ENCODE measurements at places on chromosomes 3 and 15.

DNA sequence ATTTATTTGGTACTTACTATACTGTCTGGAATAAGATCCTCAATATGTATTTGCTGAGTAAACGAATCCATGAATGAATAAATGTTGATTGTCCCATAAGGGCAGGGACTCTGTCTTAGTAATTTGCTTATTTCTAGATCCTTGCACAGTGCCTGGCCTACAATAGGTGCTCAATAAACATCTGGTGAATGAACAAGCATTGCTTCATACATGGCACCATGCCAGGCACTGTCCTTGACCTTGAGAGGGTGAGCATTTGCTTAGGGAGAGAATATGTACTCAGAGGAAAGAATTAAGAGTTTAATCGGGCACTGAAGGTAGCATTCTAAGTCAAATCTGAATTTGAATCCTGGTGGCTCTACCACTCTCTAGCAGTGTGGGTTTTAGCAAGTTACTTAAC, 282.1 kb downstream of the THSD4 start:
- no peaks in the 10 kb centered on the region for H3K36me3 ChIP-seq
- no peaks in the 10 kb centered on the region for H3K27me3 ChIP-seq
- H3K4me3 ChIP-seq: no peak overlapping the region
- no peak for DNase-seq

GRCh38 chr3:15612001-15612400, 10.5 kb downstream of the BTD start:
- peaks cover 57% of the 10 kb centered on the region for H3K4me1 ChIP-seq
- H3K27me3 ChIP-seq: no peaks in the 10 kb centered on the region
- no peak for DNase-seq
- no peak overlapping the region for H3K27ac ChIP-seq

- DNase-seq: no peak
- no peaks in the 10 kb centered on the region for H3K4me1 ChIP-seq
- no peak overlapping the region for H3K27ac ChIP-seq
- H3K4me3 ChIP-seq: no peak overlapping the region
- H3K27me3 ChIP-seq: no peaks in the 10 kb centered on the region
Observed at GRCh38 chr3:94862703-94863102, 799.8 kb downstream of the NSUN3 start.

GRCh38 chr3:32238453-32239306, at the start of gene CMTM8:
Gene CMTM8, plus strand, starts transcription at chr3:32238680. Its CDS starts 293 bp downstream, at chr3:32238973.
- H3K27ac ChIP-seq: peak within 1 kb of the TSS; percentile 88
- peaks cover 42% of the 10 kb centered on the region for H3K4me1 ChIP-seq
- peak within 1 kb of the TSS; percentile 78 for H3K4me3 ChIP-seq
- H3K27me3 ChIP-seq: no peaks in the 10 kb centered on the region
- H3K36me3 ChIP-seq: no peaks in the 10 kb centered on the region
- DNase-seq: peak; percentile 92

DNA sequence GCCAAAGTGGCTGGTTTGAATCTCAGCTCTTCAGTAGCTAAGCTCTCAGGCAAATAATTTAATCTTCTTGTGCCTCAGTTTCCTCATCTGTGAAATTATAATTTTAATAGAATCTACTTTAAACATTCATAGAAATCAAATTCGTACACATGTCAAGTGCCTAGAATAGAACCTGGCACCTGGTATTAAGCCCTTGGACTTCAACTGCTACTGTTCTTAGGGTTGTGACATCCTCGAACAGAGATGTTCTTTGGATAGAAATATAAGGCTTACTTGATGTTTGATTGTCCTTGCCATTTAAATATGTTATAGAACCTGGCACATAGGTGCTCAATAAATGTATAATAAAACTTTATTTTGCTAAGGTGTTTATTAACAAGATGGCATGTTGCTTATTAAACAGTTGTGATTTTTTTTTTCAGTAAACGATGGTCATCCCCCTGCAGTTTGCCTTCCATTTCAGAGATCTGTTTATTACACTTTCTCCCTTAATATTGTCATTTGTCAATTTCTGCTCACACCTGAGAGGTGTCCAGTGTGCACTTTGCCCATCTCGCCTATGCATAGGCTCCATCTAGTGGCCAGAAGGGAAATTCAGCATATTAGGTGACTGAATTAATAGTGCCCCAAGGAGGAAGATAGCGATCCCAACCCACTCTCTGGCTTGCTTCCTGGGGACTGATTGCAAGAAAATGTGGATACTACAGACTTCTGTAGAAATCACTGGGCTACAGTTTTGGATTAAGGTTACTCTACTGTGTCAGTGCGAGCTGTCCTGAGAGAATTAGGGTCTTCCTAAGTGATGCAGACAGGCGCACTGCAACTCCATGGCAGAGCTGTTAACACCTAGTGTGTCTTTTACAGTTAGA, 10.7 kb downstream of the IGF1R start:
- H3K27me3 ChIP-seq: no peaks in the 10 kb centered on the region
- DNase-seq: peak; percentile 78
- peaks cover 80% of the 10 kb centered on the region for H3K4me1 ChIP-seq
- no peak overlapping the region for H3K27ac ChIP-seq

DNA sequence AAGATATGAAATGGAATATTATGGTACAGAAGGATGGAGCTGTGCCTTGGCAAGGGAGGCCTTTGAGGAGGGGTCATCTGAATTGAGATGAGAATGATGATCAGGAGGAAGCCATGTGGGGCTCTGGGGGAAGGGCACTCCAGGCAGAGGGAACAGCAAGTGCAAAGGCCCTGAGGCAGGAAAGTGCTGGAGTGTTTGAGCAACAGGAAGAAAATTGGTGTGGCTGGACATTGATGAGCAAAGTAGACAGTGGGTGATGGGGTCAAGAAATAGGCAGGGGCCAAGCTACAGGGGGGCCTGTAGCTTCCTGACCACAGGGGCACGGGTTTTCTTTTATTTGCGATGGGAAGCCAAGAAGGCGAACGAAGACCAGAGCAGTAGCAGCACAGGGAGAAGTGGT, 3.3 kb upstream of the GP9 start:
- no peaks in the 10 kb centered on the region for H3K27me3 ChIP-seq
- DNase-seq: no peak
- H3K27ac ChIP-seq: peak overlapping the region; percentile 76
- peaks cover 42% of the 10 kb centered on the region for H3K4me1 ChIP-seq
- H3K36me3 ChIP-seq: no peaks in the 10 kb centered on the region

DNA sequence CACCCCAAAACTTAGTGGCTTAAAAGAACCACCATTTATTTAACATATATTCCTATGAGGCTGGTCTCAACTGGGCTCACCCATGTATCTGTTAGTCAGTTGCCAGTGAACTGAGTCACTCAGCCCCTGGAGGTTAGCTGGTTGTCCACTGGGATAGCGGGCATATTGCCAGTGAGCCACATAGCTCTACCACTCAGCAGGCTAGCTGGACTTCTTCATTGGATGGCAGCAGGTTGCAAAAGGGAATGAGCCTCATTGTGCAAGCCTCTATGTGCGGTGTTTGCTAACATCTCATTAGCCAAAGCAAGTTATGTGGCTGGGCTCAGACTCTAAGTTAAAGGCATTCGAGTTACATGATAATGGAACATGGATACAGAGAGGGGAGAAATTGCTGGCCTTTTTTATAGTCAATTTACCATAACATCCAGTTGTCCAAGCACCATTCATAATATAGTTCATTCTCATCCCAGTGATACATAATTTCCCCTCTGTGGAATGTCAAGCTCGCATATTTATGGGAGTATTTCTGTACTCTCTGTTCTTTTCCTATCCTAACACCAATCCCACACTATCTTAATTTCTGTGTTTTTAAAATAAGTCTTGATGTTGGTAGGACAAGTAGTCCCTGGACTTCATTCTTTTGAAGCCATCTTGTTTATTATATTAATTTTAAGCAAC, 8.7 kb downstream of the BTD start:
- H3K27ac ChIP-seq: peak overlapping the region; percentile 11
- no peak for DNase-seq
- H3K4me1 ChIP-seq: peaks cover 28% of the 10 kb centered on the region
- H3K4me3 ChIP-seq: no peak overlapping the region

DNA sequence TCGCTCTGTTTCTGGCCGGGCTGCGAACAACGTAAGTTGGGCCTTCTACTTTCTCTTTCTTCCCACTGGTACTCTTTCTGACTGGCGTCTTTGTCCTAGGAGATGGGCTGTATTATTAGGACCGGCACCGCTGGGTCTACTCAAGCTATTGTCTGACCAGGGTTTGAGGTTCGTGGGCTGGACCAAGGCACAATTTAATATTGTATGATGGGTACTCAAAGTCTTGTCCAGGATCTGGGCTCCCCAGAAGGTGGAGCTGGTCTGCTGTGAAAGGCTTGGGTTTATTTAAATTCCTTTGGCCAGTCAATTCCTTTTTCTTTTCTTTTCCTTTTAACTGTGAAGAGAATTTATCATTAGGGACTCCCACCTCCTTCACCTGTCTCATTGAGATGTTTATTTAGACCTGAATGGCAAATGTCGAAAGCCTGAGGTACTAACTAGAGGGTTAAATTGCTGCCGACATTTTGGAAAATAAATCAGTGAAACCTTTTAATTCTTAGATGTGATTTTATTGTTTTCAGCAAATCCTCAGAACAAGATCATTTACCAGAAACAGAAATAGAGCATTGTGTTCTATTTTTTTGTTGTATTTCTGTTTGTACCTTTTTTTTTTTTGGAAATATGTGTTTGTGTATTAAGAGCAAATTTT, 410 bp downstream of the LRRC49 start:
- peak overlapping the region; percentile 83 for H3K4me3 ChIP-seq
- no peaks in the 10 kb centered on the region for H3K27me3 ChIP-seq
- peak; percentile 77 for DNase-seq
- H3K36me3 ChIP-seq: no peaks in the 10 kb centered on the region

DNA sequence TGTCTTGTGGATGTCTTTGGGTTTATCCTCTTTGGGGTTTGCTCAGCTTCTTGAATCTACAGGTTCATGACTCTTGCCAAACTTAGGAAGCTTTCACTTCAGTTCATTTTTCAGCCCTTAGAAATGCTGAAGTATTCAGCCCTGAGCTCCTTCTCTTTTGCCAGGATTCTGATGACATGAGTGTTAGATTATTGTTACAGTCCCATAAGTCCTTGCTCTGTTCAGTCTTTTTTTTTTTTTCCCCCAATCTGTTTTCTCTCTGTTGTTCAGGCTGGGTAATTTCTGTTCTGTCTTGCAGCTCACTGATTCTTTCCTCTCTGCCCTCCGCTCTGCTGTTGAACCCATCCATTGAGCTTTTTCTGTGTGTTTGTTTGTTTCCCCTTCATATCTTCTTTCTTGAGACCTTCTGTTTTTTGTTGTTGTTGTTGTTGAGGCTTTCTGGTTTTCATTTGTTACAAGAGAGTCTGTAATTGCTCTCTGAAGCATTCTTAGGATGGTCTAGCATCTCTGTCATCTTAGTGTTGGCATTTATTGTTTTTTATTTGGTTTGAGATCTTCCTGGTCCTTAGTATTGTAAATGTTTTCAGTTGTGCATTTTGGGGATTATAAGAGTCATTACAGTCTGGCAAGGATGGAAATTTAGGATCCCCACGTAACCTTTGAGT, 18.4 kb downstream of the LRCH3 start:
- H3K27ac ChIP-seq: peak overlapping the region; percentile 42
- DNase-seq: no peak
- H3K27me3 ChIP-seq: no peaks in the 10 kb centered on the region

DNA sequence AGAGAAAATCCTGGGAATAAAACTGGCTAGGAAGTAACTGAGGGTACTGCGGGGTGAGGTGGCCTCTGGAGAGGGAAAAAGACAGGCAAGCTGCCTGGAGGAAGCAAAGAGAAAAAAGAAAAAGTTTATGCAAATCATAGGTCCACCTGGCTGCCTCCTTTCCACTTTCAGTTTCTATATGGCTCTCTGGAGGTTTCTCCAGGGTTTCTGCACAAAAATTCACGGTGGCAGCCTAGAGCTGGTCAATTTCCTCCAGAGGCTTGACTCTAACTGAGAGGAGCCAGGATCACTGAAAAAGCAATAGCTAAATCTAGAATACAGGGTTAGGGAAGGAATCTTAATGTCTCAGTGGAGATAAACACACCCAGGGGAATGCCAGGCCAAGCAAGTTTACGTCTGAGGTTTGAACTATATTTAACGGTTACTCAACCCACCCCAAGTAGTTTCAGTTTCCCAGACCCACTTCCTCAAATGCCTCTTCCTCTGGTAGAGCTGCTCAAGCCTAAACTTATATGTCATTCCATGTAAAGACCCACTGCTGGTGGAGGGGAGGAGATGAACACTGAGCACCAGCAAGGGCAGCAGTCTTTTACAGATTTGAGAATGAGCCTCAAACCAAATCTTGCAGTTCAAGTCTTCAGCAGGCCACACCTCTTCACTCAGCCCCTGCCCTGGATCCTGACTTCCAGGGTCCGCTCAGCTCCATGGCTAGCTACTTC, 5.7 kb downstream of the LYSMD2 start:
- H3K27me3 ChIP-seq: no peaks in the 10 kb centered on the region
- H3K36me3 ChIP-seq: no peaks in the 10 kb centered on the region
- peak overlapping the region; percentile 23 for H3K4me3 ChIP-seq
- H3K27ac ChIP-seq: peak overlapping the region; percentile 93

- no peak for DNase-seq
- no peaks in the 10 kb centered on the region for H3K4me1 ChIP-seq
- H3K4me3 ChIP-seq: no peak overlapping the region
- no peaks in the 10 kb centered on the region for H3K27me3 ChIP-seq
- H3K36me3 ChIP-seq: no peaks in the 10 kb centered on the region
Observed at GRCh38 chr3:167209011-167209410, 171.1 kb downstream of the ZBBX start.

GRCh38 chr3:44845528-44846520, 15.9 kb upstream of the TMEM42 start:
- H3K4me3 ChIP-seq: no peak overlapping the region
- peak overlapping the region; percentile 39 for H3K27ac ChIP-seq
- no peaks in the 10 kb centered on the region for H3K27me3 ChIP-seq
- no peaks in the 10 kb centered on the region for H3K4me1 ChIP-seq
- H3K36me3 ChIP-seq: peaks cover 5% of the 10 kb centered on the region

- no peak for DNase-seq
- no peaks in the 10 kb centered on the region for H3K36me3 ChIP-seq
- no peaks in the 10 kb centered on the region for H3K27me3 ChIP-seq
- no peak overlapping the region for H3K4me3 ChIP-seq
- no peak overlapping the region for H3K27ac ChIP-seq
Observed at GRCh38 chr3:129633751-129634481, 27.4 kb upstream of the PLXND1 start.

GRCh38 chr3:143351354-143351753, 231.8 kb downstream of the CHST2 start:
- no peak for DNase-seq
- no peaks in the 10 kb centered on the region for H3K4me1 ChIP-seq
- H3K4me3 ChIP-seq: no peak overlapping the region

DNA sequence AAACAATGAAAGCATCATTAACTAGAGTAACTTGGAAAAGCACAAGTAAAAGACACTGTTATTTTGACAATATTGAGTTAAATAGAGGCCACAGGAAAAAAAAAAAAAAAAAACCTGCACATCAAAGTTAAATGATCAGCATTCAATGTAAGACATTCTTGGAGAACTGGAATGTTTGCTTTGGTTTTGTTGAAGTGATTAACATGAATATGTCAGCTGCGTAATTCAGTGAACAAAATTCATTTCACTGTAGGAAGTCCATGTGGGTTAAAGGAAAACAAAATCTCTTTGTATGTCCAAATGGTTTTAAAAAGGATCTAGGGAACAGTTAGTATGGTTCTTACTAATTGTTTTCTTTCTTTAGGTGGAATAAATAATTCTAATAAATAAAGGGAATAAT, 252.8 kb upstream of the CNTN6 start:
- H3K4me1 ChIP-seq: no peaks in the 10 kb centered on the region
- no peak overlapping the region for H3K4me3 ChIP-seq

All from stomach (tissue), 19 donors.